Brain (organoid and tissue), 16 donors: ENCODE measurements at places on chromosomes 2 and 18.

- peak; percentile 77 for DNase-seq
Observed at GRCh38 chr2:209960676-209961630, 41.5 kb upstream of the RPE start.

DNA sequence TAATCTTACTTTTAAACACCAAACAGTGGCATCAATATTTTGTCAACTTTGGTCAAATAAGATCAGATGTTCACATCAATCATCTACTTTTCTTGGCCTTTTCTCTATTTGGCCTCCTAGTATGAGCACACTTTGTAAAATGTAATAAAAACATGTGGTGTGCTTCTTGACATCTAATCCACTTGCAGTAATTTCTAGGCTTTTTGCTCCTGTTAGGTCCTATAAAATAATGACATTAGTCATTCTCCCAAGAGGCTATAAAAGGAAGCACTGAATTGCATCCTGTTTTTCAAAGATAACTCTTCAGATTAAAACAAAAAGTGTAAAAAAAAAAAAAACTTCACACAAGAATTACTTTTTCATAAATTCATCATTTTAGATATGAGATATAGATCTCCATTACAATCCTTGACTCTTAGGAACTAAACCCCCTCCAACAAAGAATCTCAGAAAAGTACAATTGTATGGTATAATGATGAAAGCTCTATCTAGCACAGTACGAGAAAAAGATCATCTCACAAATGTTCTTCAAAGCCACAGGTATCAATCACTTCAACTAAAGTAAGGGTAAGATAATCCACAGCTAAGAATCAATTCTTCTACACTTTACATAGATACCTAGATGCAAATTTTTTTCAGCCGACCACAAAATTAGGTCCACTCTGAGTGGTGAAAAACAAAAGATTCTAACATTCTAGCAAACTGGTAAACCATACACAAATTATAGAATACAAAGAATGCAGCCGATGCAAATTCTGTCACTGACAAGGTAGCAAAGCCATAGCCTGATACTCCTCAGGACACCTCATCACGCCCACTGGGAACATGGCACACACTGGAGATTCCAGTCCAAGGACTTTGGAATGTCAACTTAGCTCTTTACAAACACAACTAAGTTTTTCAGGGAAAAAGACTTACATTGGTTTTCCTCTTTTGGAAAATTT is 2.7 kb downstream of the BCL2 start:
- DNase-seq, result no peak

DNA sequence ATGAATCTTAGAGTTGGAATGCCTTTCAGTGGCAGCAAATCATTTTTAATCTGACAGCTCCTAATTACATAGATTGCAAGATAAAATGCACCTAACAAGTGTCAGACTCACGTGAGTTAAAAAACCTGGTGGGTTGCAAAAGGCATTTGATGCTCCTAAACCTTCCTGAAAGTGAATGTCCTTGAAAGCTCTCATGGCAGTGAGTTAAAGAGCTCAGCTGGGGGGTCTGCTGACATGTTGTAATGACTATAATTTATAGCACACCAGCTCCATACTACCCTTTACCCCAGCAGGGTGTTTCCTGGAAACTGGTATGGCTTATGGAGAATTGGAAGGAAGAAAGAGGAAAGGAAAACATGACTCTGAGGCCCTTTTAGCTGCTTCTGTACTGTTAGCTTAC is 91.9 kb upstream of the CAVIN2 start:
- DNase-seq, result no peak

DNA sequence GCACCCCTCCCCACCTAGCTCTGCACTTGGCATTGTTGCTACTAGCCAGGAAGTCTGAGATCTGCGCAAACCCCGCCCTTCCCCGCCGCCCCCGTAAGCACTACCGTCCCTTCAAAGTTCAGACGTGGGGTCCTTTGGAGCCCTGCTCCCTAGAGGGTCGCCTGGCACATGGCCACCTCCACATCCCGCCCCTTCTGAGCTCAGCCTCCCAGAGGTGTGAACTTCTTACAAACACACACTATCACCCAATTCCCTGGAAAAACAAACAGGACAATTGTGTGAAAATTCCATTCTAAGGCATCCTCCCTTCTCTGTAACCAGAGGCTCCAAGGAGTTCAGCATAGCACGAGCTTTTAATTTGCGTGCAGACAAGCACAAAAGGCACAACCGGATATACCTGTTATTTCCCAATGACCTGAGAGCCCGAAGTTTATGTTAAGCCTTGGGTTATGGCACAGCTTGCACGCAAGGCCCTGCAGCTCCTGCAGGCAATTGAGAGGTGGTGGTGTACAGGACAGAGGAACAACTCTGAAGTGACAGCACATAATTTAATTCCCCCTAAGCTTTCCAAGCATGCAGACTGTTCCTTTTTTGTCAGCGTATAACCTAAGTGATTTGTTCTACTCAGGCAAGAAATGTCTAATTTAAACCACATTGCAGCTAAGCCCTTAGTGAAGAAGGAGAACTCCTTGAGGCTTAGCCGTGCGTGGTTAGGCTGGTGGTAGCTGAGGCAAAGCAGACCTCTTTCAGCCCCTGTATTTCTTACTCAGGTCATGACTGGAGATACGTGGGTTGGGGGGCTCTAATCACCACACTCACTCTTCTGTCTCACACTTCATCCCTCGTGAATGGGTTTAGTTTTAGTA is 20.3 kb upstream of the CYP1B1 start:
- no peak for DNase-seq

DNA sequence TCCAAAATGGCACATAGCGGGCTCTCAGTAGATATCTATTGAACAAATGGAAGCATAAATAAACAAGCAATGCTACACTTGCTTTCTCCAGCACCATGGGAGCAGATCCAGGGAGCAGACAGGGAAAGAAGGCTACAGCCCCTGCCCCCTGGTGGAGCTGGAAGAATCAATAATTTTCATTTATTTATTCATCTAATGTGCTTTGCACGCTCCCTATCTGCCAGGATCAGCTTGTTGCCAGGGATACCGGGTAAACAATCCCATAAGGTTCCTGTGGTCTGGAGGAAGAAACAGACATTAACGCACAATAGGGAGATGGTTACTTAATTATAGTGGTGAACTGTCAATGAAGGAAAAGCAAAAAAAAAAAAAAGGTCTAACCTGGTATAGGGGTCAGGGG is 40.1 kb upstream of the CLASP1 start:
- DNase-seq, result peak; percentile 47

DNA sequence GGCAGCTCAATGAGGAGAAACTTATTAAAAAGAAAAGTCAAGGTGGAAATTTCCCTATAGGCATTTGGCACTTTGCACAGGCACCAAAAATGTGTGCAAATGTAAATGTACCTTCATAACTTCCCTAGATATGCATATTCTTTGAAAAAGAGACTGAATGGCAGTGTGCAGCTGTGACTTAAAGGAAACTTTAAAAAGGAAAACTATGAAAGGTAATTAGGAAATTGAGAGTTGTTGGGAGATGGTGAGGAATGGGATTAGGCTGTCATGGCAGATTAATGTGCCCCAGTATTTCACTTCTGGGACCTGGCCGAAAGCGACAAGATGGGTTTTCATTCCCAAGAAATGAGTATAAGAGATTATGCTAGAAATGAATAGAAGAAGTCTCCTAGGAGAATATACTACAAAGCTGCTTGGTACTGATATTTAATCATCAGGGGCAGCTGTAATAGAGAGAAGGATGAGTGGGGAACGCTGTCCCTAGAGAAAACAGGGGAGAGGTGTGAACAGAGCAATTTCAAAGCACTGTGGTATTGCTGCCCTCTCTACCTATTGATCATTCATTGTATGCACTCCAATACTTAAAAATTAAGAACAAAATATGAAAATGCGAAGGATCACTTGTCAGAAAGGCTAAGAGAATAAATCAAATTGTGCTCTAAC is 313.1 kb downstream of the AGPS start:
- DNase-seq, result peak; percentile 31

DNA sequence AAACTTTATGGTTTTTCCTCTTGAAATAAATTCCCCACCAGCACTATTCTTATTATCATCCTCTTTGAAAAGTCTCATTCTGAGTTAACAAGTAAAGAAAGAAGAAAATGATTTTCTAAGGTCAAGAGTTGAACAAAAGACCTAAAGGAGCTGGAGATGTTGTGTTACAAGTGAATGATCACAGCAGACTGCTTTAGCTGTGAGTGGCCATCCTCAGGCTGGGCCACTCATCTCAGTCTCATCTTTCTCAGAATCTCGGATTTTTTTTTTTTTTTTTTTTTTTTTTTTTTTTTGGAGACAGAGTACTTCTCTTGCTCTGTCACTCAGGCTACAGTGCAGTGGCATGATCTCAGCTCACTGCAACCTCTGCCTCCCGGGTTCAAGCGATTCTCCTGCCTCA is 133.3 kb downstream of the CDH2 start:
- no peak for DNase-seq

- DNase-seq, result peak; percentile 45
Observed at GRCh38 chr2:119476301-119477112, 44.9 kb downstream of the TMEM37 start.

DNA sequence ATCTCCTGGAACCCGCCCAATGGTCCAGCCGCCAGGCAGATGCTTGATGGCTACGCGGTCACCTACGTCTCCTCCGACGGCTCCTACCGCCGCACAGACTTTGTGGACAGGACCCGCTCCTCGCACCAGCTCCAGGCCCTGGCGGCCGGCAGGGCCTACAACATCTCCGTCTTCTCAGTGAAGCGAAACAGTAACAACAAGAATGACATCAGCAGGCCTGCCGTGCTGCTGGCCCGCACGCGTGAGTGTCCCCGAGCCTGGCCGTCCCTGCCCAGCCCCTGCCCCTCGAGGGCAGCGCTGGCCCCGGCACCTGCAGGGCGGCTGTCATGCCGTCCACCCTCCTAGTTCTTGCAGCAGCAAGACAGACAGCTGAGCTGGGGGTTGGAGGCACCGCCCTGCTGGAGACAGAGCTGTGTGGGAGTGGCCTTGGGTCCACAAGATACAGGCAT is 36.7 kb downstream of the MTERF4 start:
- no peak for DNase-seq

DNA sequence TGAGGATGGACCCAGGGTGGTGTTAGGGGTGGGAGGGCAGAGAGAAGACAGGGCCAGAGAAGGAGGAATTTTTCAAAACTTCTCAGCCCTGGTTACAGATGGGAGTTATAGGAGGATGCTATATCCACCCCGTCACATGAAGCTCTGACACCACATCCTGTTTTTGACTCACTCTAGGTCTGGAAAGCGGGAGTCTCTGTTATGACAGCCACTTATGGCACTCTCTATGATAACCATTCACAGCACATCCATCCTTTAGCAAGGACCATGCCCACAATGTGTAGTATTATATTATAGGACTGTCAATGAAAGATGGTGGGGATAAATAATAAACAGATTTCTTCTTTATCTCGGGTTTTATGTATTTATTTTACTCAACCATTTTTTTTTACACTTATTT is 461.2 kb downstream of the CDH2 start:
- no peak for DNase-seq

- DNase-seq, result no peak
Observed at GRCh38 chr18:44889111-44889510, 208.4 kb downstream of the SETBP1 start.

DNA sequence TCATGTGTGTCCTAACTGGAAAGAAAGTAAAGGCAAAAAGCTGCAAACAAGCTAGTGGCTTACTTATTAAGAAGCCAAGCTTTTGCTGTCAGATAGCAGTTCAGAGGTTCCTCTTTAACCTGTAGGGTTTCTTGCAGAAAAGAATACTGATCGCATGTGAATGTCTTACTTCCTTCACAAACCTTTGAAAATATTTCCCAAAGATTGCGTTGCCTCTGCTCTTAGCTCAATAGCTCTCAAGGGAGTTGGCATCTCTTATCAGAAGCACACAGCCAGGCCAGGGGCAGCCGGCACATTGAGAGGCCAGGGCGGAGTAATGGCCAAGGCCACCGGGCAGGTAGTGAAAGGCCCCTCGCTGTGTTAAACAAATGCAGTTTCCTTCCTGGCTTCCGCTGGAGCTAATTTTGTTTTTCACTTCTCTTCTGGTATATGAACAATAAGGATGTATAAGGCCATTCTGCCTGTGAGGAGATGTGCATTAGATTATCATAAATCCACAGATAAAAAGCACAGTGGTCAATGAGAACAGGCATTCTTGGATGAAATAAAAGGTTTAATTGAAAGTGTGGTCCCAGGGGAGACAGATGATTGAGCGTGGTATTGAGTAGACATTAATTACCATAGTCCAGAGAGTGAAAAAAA is 542.4 kb upstream of the NRP2 start:
- DNase-seq, result peak; percentile 54

DNA sequence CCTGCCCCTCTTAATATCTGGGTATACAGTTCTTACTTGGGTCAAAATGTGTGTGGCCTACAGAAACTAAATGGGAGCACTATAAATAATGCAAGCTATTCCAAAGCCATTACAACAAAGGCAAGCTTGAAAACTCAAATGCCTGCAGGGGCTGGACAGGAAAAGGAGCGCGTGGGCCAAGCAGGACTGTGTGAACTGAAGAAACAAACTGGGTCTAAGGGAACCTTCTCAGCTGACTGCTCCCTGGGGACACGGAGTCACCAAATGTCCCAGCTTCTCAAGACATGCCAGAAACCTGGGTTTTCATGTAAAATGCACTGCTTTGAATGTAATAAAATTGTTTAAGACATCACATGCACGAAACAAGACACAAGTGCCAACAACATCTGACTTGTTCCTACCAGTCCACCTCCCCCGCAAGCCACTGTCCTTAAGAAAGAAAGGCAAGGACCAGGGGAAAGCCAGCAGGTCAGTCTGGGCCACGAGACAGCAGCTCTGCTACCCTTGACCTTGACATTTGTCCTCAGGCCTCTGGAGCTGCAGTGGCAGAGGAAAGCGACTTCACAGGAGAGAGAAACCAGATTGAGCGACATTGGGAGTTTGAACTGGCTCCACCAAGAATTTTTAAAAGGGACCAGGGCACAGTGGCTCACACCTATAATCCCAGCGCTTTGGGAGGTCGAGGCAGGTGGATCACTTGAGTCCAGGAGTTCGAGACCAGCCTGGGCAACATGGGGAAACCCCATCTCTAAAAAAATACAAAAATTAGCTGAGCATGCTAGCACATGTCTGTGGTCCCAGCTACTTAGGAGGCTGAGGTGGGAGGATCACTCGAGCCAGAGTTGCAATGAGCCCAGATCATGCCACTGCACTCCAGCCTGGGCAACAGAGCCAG is 89.7 kb upstream of the SH3BP4 start:
- no peak for DNase-seq

GRCh38 chr2:62920070-62920469 is 130.6 kb upstream of the OTX1 start:
- no peak for DNase-seq

- no peak for DNase-seq
Observed at GRCh38 chr2:196238836-196239380, 67.5 kb upstream of the STK17B start.

GRCh38 chr2:142803158-142803557 is 74.3 kb upstream of the KYNU start:
- DNase-seq, result no peak

DNA sequence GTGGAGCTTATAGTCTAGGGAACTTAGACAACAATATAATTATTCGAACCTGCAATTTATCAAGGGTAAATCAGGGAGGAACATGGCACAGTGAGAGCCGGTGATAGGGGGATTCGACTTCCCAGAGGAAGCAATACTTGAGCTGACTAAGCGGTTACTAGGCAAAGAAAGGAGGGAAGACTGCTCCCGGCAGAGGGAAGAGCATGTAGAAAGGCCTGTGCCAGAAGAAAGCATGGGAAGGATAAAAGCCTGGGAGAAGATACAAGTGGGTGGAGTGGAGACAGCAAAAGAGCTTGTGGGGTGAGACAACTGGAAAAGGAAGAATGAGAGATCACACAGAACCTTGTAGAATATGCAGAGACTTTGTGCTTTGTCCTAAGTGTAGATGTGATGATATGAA is 93.3 kb downstream of the MARCHF4 start:
- DNase-seq, result no peak
